ENCODE measurements at places on chromosomes 4 and X.

DNA sequence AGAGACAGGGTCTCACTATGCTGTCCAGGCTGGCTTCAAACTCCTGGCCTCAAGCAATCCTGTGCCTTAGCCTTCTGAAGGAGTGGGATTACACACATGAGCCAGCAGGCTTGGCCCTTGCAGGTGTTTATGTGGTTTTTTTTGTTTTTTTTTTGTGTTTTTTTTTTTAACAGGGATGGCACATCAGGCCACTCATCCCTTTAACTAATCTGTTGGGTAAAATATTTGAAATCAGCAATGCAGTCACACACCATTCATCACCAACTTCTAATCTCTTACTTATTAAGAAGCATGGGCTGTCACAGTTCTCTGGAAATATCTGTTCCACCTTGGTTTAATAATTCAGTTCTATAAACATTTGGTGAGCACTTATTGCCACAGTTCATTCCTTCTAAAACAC lies 12.3 kb downstream of the CCDC160 start:
- DNase-seq = no peak

GRCh38 chr4:187088070-187088799 lies 364.6 kb upstream of the FAT1 start:
- DNase-seq = no peak

GRCh38 chr4:71184195-71184781 lies 154.5 kb upstream of the SLC4A4 start:
- DNase-seq = no peak

DNA sequence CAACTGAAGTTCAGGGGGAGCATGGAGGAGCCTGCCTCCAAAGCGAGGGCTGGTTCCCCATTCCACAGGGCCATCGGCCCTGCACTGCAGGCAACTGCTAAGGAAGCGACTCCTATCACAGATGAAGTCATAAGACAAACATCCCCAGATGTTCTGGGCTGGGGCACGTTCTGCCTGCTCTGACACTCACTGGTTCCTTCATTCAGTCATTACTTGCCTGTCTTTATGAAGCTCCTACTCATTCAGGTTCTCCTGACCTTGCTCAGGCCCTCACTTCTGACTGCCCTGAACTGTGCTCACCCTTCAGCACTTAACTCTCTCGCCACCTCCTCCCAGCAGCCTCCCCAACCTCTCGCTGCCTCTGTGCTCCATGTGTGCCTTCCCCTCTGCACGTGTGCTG lies 2.5 kb upstream of the SLC2A9 start:
- no peak for DNase-seq

- no peak for DNase-seq
Observed at GRCh38 chr4:83732114-83732635, 196.3 kb downstream of the GPAT3 start.

GRCh38 chr4:43337707-43338106 lies 445.2 kb downstream of the GRXCR1 start:
- DNase-seq = no peak

Measured in T-helper 22 cell (primary cell).